Hematopoietic multipotent progenitor cell treated with erythropoietin and hydrocortisone succinate and interleukin-3 and kit ligand, for 17 days (in vitro differentiated cells): ENCODE measurements at places on chromosomes 7 and 10.
A peak's percentile ranks its signal among the peaks of the same experiment; 100 is the strongest.

DNA sequence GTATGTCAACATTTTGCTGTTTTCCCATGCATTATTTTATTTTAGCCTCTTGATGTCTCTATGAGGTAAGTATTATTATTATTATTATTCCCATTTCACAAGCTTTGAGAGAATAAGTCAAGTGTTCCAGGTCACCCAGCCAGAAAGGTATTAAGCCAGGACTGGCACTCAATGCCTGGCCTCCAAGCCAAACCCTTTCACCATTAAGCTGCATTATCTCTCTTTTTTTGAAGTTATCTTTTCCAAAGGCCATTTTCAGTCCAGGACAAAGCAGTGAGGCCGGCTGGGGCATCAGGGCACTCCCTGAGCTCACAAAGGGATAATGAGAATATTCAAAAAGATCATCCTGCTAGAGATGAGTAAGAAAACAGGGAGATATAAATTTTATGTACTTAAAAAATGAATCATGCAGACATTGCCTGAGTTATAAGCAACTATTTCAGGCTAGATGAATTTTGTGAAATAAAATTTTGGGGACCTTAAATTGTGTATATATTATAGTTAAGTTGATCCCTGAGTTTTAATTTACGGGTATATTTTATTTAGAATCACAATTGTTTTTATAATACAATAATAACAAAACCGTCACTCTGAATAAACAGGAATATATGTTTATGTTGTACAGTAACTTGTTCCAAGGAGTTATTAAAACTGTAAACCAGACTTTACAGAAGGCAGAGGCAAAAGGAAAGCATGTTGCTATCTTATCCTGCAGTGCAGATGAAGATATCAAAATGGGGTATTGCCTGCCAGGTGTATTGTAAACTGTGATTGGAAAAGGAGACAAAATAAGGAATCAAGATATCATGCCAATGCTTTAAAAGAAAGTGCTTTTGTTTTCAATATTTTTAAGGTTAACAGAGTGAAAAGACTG lies 51.3 kb upstream of the CAV2 start:
- no peak for DNase-seq

- DNase-seq = no peak
Observed at GRCh38 chr7:151244841-151245346, 3.6 kb downstream of the SMARCD3 start.

- DNase-seq = no peak
Observed at GRCh38 chr7:39210362-39210761, 232.7 kb downstream of the POU6F2 start.

DNA sequence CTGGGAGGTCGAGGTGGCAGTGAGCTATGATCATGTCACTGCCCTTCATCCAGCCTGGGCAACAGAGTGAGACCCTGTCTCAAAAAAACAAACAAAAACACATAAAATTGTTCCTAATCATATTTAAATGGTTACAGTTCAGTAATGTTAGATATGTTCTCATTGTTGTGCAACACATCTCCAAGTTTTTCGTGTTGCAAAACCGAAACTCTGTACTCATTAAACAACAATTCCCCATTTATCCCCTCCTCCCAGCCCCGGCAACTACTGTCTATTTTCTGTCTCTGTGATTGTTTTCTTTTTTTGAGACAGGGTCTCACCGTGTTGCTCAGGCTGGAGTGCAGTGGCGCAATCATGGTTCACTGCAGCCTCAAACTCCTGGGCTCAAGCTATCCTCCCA lies 16.1 kb upstream of the PRXL2A start:
- DNase-seq = no peak

- no peak for DNase-seq
Observed at GRCh38 chr10:20271490-20271889, 455.3 kb downstream of the PLXDC2 start.

DNA sequence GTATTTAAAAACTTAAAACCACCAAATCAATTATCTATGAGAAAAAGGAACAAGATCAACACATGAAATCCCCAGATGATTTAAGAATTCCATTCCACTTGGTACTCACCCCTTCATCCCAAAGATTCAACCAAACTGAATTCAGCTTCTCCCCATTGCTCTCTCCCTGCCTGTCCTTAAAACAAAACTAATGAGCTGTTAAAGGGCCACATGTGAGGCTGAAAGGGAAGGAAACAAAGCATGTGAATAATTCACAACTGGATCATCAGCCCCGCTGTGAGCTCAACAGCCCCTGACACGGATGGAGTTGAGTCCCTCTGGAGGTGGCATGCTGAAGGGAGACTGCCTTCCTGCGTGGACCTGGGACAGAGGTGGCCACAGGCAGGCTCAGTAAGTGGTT lies 32.9 kb downstream of the VOPP1 start:
- DNase-seq = no peak

- no peak for DNase-seq
Observed at GRCh38 chr10:13787015-13787421, 200.3 kb downstream of the PRPF18 start.

- DNase-seq = peak; percentile 53
Observed at GRCh38 chr10:32054094-32054493, 2.1 kb downstream of the KIF5B start.

GRCh38 chr7:71042591-71042990 lies 89.4 kb upstream of the GALNT17 start:
- DNase-seq = no peak

- DNase-seq = no peak
Observed at GRCh38 chr7:3033136-3033535, 10.5 kb downstream of the CARD11 start.

- no peak for DNase-seq
Observed at GRCh38 chr10:123269017-123269552, 114.9 kb downstream of the BUB3 start.

DNA sequence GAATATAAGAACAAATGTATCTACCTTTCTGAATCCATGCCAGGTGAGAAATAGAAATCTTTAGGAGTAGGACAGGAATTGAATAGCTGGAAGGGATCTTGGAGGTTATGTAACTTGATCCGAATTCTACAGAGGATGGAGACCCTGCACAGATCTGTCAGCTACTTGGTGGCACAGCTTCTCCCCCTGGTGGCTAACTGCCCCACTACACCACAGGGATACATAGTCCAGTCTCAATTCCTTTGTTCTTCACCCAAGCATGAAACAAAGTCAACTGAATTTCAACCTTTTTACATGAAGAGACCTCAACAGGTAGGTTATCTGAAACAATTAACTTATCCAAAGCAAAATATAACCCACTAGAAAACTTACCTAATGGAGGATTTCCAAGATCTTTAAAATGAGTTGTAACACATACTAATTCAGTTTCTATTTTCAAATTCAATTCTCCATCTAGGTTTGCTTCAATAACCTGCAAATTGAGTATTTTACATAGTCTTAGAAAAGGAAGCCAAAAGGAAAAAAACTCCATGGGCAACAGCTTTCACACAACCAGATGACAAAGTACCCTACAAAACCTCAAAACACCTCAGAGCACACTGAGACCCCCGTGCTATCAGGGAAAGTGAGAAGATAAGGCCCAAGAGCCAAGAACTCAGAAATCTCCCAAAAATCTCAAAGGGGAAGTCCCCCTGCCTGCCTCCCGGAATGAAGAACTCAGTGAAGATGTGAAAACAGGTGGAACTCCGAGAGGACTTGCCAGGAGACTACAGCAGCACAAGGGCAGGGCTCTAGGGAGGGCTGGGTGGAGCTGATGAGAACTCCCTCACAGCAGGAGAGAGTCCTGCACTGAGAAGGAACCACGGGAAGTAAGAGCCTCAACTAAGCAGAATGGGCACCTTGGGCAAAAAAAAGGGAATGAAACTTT lies 10.3 kb downstream of the HUS1 start:
- DNase-seq = peak; percentile 32

DNA sequence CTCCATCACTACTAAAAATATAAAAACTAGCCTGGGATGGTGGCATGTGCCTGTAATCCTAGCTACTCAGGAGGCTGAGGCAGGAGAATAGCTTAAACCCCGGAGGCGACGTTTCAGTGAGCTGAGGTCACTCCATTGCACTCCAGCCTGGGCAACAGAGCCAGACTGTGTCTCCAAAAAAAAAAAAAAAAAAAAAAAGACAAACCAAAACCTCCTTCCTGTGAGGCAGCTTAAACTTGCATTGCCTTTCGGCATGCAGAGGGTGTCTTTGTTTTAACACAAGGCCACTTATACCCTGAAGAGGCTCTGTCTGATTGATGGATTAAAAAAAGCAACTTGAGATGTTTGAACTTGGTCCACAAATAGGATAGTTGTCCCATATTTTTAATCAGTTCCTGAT lies 128.4 kb upstream of the RSU1 start:
- no peak for DNase-seq

- no peak for DNase-seq
Observed at GRCh38 chr7:16891874-16892643, 10.3 kb upstream of the AGR3 start.

GRCh38 chr7:42283553-42283952 lies 46.5 kb upstream of the GLI3 start:
- DNase-seq = no peak

- no peak for DNase-seq
Observed at GRCh38 chr7:130752424-130752823, 18.4 kb upstream of the KLF14 start.

DNA sequence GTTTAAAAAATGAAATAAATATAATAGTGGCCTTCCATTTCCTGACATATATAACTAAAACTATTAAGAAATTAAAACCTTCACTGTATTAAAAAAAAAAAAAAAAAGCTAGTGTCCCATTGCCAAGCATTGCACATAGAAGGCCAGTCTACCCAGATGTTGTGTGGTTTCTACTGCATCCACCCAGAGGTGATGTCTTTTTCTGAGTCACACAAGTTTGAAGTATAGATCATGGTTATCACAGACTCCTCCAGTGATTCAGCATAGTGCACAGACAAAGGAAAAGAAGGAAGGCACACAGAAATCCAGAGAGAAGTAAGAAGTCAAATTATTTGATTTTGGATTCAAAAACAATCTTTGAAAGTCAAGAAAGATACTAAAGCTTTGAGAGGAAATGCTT lies 429.0 kb downstream of the ETV1 start:
- DNase-seq = no peak

DNA sequence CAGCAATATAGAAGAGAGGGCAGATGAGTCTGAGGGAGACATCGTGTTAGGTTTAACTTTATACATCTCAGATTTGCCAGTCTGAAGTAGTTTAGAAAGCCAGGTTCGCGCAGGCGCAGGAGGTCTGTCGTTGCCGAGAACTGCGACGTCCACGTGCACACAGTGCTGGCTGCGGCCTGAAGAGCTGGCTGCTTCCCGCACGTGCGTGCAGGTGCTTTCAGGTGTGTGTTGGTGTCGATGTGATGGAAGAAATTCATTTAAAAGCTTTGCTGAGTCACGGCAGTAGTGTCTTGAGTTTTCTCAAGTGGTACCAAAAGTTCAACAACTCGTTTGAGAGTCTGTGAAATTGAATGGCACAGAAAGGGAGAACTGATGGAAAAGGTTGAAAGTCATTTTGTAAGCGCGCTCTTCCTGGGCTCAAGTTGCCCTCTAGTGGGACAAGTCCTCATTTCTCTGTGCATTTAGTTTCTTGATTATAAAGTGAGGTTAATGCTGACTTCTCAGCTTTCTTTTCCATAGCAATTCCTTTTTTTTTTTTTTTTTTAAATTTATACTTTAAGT lies 18.6 kb downstream of the WDR37 start:
- peak; percentile 29 for DNase-seq

DNA sequence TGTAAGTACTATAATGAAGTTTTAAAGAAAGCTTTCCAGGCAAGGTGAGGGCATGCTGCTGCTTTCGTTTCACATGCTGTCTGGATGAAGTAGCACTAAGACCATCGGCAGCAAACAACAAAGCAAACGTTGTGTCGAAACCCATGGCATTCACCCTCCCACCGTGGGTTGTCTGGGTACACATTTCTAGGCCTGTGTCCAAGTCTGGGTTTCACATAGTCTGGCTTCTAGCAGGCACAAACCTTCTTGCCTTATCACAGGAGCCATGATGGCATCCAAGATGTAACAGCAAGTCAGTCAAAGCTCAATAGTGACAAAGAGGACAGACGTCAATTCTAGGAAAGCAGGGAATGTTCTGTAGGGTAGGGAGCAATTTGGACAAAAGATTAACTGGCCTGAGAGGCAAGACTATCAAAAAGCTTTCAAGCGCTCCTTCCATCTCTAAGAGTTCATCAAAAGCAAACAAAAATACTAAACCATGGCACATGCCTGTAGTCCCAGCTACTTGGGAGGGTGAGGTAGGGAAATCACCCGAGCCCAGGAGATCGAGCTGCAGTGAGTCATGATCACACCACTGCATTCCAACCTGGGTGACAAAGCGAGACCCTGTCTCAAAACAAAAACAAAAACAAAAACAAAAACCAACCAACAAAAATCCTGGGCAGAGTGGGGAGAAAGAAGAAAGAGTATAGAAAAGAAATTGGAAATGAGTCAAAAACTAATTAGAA lies 42.7 kb downstream of the PAXIP1 start:
- no peak for DNase-seq

- no peak for DNase-seq
Observed at GRCh38 chr7:24827027-24827426, 69.8 kb upstream of the GSDME start.

DNA sequence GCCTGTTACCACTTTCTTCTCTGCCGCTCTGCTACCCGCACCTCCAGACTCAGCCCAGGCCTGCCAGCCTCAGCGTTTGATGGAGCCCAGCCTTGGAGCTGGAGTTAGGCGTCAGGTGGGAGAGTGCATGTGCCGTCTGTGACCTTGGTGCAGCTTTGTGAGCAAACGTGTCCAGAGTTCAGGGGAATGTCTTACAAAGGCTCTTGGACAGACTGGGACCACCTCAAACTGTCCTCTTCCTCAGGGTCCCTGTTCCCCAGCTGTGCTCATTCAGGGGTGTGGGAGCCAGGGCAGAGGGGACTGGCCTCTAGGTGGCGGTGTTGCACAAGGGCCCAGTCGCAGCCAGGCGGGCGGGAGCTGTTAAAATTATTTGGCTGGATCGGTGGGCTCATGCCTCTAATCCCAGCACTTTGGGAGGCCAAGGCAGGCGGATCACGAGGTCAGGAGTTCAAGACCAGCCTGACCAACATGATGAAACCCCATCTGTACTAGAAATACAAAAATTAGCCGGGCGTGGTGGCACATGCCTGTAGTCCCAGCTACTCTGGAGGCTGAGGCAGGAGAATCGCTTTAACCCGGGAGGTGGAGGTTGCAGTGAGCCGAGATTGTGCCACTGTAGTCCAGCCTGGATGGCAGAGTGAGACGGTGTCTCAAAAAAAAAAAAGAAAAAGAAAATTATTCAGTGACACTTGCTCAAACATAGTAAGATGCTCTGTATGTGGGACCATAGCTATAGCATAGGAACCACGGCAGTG lies 89.2 kb downstream of the ADCY1 start:
- peak; percentile 29 for DNase-seq

GRCh38 chr10:127912607-127913367 lies 5.9 kb downstream of the PTPRE start:
- no peak for DNase-seq

DNA sequence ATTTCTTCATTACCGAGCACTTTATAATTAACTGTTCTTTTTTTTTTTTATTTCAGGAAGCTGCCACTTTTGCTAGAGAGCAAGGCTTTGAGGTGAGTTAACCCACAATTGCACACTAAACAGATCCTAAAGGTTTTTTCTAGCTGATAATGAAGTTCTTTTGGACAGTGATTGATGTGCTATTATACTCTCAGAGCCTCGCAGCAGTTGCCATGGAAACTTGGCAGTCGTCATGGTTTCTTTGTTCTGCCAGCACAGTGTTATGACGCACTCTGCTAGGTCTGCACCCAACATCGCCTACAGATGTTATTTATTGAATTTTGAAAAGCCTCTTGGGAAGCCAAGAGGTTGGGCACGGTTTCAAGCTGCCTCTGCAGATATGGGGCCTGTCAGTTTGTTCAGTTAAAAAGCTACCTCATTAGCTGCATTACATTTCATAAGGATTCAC lies 237.2 kb upstream of the KAT6B start:
- no peak for DNase-seq
